ENCODE measurements at places on chromosomes 1 and 21.

DNA sequence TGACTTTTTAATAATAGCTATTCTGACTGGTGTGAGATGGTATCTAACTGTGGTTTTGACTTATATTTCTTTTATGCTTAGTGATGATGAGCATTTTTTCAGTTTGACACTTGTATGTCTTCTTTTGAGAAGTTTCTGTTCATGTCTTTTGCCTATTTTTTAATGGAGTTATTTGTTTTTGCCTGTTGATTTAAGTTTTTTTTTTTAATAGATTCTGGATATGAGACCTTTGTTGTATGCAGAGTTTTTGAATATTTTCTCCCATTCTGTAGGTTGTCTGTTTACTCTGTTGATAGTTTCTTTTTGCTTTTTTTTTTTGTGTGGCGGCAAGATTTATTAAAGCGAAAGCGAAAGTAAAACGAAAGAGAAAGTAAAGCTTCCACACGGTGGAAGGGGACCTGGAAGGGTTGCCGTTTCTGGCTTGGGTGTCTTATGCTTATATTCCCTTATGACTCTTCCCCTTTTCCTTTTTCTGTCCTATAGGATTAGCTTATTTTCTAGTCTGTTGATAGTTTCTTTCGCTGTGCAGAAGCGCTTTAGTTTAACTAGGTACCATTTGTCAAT, 67.6 kb downstream of the TBX19 start:
- no peak for DNase-seq

DNA sequence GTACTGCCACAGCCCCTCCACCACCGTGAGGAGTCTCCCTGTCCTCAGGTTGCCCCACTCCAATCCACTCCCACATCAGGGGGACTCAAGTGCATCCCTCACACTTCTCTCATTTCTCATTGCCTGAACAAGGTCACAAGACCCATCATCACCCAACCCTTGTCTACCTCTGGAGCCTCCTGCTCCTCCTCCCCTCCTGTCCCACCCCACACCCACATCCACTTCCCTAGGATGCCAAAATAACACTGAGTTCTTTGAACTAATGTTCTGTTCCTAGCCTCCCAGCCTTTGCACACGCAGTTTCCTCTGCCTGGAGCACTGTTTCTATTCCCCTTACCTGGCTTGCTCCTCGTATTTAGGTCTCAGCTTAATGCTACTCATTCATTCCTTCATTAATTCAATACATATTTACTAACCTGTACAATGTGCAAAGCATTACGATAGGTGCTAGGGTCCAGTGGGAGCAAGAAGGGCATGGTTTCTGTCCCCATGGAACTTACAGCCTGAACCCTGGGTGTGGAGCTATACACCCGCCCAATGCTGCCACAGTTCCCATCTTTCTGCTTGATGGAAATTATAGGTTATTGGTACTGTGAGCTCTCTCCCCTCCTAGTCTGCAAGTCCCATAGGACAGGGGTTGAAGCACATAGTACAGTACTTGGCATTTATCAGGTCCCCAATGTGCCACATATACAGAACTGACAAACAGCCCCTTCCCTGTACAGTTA, 96.1 kb upstream of the GRIK3 start:
- DNase-seq = no peak

DNA sequence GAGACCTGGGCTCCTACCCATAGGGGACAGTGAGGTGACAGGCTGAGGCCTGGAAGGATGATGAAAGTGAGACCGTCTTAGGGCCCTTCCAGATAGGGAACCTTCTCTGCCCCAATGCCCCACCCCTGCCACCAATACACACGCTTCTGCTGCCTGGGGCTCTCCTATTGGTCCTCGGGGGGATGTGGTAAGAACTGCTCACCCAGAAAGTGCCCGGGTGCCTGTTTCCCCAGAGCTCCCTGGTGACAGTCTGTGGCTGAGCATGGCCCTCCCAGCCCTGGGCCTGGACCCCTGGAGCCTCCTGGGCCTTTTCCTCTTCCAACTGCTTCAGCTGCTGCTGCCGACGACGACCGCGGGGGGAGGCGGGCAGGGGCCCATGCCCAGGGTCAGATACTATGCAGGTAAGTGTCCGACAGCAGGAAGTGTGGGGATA, 948 bp downstream of the SEMA4A start:
- DNase-seq = peak; percentile 68

GRCh38 chr1:243428617-243429342, 172.9 kb downstream of the SDCCAG8 start:
- no peak for DNase-seq

DNA sequence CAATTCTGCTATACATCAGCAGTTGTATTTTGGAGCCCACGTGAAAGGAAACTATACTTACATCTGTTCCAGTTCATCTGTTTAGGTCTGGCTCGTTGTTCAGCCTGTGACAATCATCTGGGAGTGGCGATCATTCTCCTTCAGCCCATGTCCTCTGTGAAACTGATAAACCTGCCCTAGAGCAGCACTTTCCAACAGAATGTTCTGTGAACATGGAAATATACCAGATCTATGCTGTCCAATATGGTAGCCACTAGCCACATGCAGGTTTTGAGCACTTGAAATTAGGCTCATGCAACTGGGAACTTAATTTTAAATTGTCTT, 24.5 kb upstream of the COQ8A start:
- DNase-seq = no peak

GRCh38 chr1:187443939-187444338, 615.2 kb downstream of the PLA2G4A start:
- DNase-seq = no peak

GRCh38 chr1:44798481-44799365, 1.5 kb upstream of the PLK3 start:
- no peak for DNase-seq

- DNase-seq = no peak
Observed at GRCh38 chr1:19797827-19798226, 1.9 kb downstream of the TMCO4 start.

GRCh38 chr1:183484254-183484653, 12.0 kb downstream of the SMG7 start:
- no peak for DNase-seq

- DNase-seq = no peak
Observed at GRCh38 chr1:248102847-248103246, 7.9 kb downstream of the OR2L13 start.

GRCh38 chr1:9070486-9070885, 1.1 kb upstream of the SLC2A5 start:
- no peak for DNase-seq

DNA sequence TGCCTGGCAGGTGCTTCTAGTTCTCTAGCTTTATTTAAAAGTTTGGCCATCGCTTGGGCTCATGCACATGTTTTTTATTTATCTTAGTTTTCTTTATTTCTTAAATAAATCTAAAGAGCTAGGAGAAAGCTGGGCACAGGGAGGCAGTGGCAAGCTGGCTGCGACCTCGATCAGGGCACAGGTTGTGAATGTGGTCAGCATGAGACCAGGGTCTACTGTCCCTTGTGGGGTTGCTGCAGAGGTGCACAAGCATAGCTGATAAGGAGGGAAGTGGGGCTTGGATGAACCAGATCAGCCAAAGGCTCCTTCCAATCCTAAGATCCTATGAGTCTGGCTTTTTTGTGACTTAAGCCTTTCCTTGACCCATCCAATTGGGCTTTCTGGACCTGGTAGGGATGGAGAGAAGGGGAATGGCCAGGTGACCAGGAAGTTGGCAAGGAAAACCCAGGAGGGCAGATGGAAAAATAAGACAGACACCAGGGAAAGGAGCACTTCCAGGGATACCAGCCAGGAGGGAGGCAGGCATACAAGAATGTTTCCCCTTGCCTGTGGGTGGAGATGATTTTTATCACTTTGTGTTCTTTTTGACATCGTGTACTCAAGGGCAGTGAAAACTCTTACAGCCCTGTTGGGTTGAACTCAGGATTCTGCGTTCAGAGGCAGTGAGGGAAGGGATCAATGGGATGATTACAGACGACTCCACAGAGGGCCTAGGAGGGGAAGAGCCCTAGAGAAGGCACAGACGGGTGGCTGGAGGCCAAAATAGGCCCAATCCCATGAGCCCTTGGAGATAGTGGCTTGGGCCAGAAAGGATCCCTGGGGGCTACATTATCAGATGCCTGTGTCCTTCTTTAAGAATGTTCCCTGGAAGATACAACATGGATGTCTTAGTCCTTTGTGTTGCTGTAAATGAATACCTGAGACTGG, 8.5 kb downstream of the CYP4B1 start:
- DNase-seq = no peak

DNA sequence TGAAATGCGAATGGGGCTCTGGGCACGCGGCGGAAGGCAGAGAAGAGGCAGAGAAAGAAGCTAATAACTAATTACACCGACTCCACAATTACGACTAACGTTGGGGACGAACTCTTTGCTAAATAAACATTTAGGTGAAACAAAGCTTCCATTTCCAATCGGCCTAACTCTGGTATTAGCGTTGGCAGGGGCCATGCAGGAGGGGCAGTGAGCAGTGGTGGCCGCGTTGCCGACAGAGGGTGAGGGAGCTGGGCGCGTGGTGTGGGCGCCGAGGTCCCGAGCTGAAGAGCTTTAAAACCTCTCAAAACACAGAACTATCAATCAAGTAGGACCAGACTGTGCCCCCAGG, 553 bp upstream of the NDUFV3 start:
- DNase-seq = no peak

- DNase-seq = no peak
Observed at GRCh38 chr1:155463865-155464650, 98.5 kb downstream of the ASH1L start.

GRCh38 chr1:27507960-27508665, 18.1 kb upstream of the WASF2 start:
- no peak for DNase-seq

DNA sequence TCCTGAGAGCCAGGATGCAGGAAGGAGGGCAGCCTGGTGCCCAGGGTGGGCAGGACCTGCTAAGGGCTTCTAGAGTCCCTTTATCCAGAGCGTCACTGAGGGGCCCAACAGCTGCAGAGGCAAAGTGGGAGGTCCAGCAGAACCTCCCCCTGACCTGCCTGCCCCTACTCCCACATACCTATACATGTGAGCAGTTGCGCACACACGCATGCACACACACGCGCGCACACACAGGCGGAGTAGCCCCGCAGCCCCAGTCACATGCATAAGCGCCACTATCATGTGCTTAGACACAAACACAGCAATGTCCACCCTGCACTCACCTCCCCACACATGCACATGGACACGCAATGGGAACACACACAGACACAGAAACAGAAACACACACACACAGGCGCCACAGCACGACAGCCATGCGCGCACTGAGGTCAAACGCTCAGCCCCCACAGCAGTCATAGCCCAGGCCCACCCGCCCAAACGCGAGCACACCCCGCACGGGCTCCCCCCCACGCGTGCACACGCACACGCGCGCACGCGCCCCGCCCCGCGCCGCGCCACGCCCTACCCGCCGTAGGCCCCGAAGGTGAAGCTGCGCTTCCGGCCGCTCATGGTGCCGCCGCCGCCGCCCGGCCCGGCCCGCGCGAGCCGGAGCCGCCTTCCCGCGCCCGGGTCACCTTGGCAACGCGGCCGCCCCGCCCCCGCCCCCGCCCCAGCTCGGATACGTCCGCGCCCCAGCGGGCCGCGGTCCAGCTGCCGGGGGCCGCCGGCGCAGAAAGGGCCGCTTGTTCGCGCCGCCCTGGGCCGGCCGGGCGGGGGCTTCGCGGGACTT, 17.7 kb downstream of the RAP1GAP start:
- DNase-seq = peak; percentile 19

GRCh38 chr1:228082918-228083870, 686 bp downstream of the ARF1 start:
- no peak for DNase-seq

DNA sequence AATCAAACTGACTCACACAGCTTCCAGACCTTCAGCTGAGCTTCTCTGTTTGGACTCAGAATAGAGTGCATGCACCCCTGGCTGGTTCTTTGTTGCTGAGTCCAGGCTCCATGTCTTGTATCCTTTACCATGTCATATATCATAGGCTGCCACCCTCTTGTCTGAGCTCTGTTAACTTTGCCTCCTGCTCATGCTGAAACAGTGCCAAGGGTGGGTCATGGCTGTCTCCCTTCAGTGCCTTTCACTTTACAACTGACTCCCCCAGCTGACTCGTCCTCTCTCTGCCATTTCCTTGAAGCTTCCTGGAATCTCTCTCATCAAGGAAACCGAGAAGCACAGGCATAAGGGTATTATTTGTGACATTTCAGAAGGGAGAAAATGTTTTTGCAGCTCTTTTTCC, 885.3 kb downstream of the TTLL7 start:
- no peak for DNase-seq

DNA sequence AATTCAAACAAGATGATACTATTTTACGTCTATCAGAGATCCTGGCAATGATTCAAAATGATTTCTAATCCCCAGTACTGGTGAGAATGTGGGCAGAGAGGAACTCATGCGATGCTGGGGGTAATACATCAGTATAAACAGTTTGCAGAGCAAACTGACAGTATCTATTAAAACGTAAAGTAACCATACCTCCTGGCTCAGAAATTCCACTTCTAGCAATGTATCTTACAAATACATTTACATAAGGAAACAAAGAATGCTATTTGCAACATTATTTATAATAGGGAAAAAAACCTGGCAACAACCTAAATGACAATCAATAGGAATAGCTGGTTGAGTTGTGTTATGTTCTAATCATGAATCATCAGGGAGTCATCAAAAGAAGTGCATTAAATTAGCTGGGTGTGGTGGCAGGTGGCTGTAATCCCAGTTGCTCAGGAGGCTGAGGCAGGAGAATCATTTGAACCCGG, 15.9 kb downstream of the RCAN1 start:
- no peak for DNase-seq

- DNase-seq = no peak
Observed at GRCh38 chr1:108886292-108886691, 9.5 kb downstream of the GPSM2 start.

- DNase-seq = peak; percentile 58
Observed at GRCh38 chr1:108200687-108201051, 526 bp upstream of the SLC25A24 start.

DNA sequence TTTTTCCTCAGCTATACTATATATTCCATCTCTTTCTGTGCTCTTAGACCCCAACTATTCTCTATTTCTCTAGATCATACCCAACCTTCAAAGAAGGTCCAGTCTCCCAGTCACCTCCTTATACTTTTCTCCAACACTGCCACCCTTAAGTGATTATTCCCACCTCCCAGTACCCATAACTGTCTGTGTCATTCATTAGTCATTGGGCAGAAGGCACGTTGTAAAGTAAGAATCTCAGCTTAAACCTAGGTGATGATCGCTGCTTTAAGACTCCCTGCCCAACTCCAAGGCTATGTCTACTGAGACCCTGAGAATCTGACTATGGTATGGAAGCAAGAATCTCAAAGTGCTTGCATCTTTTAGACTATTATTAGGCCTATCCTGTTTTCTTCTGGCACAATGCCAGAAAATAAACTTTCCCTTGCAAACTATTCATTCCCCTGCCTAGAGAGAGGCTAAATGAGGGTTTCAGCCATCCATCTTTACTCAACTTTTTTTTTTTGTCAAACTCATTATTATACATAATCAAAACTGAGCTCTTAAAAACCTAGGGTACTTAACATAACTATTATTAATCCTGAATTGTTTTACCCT, 174.3 kb upstream of the DPT start:
- no peak for DNase-seq

Data from activated CD4-positive, alpha-beta T cell treated with anti-CD3 and anti-CD28 coated beads, Interleukin-2, Interleukin-4, amounts not matched to agents 100 ng/mL and 50 ng/mL, durations not matched to agents 16 hours and 8 hours (primary cell).